ENCODE measurements at places on chromosomes 2 and 18.
A peak's percentile ranks its signal among the peaks of the same experiment; 100 is the strongest.

- no peak overlapping the region for H3K27ac ChIP-seq
- no peaks in the 10 kb centered on the region for H3K4me1 ChIP-seq
- peaks cover 6% of the 10 kb centered on the region for H3K27me3 ChIP-seq
- H3K36me3 ChIP-seq, result no peaks in the 10 kb centered on the region
Measured at GRCh38 chr18:25895518-25895917, 194.9 kb downstream of the SS18 start.

- peak; percentile 43 for DNase-seq
- peaks cover 6% of the 10 kb centered on the region for H3K36me3 ChIP-seq
- no peak overlapping the region for H3K27ac ChIP-seq
- H3K27me3 ChIP-seq, result no peaks in the 10 kb centered on the region
Measured at GRCh38 chr2:32591669-32592463, 36.0 kb upstream of the TTC27 start.

DNA sequence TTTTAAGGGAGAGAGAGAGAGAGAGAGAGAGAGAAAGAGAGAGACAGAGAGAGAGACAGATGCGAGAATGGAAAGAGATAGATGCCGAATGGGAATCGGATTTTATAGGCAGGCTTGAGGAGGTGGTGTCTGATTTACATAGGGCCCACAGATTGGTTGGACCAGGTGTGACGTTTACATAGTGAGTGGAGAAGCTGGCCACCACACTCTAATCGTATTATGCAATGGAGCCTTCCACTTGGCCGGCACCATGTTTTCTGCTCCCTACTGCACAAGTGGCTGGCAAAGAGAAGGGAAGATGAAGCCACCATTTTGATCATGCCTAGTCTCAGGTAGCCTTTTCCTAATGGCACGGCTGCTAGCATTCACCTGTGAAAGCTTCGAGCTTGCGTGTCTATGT, 33.9 kb downstream of the CD8B2 start:
- no peak for DNase-seq
- no peak overlapping the region for H3K27ac ChIP-seq
- H3K27me3 ChIP-seq, result no peaks in the 10 kb centered on the region
- H3K36me3 ChIP-seq, result no peaks in the 10 kb centered on the region
- no peak overlapping the region for H3K4me3 ChIP-seq
- no peaks in the 10 kb centered on the region for H3K4me1 ChIP-seq

DNA sequence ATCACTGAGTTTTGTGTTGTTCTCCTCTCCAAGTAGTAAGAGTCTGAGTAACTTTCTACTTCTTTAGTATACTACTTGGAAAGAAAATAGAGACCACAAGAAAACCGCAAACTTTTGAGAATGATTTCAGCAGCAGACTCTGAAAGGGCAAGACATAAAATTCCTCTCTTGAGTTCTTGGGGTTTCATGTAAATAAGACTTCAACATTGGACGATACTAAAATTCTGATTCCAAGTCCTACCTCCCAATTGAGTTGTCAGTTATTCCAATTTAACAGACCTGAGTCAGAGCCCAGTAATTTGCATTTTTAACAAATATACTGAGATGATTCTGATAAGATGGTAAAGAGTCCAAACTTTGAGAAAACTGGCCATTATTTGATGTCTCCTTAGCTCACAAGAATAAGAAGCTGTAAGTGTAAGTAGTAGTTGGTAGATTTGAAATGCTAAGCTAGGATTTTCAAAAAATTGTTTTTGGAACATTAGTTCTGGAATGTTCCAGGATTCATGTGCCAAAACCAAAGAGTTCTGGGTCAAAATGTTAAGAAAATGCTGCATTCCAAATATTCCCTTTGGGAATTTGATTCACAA, 261.6 kb upstream of the SPOPL start:
- H3K4me1 ChIP-seq, result peaks cover 1% of the 10 kb centered on the region
- no peaks in the 10 kb centered on the region for H3K27me3 ChIP-seq
- H3K36me3 ChIP-seq, result no peaks in the 10 kb centered on the region
- no peak overlapping the region for H3K27ac ChIP-seq

DNA sequence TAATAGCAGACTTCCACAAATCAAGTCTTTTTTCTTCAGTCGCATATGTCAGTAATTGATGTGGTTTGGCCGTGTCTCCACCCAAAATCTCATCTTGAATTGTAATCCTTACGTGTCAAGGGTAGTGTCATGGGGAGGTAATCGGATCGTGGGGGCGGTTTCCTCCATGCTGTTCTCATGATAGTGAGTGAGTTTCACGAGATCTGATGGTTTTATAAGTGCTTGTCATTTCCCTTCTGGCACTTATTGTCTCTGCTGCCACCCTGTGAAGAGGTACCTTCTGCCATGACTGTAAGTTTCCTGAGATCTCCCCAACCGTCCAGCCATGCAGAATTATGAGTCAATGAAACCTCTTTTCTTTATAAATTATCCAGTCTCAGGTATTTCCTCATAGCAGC, 478.8 kb downstream of the PTPRM start:
- H3K27ac ChIP-seq, result no peak overlapping the region
- H3K27me3 ChIP-seq, result no peaks in the 10 kb centered on the region
- DNase-seq, result no peak

DNA sequence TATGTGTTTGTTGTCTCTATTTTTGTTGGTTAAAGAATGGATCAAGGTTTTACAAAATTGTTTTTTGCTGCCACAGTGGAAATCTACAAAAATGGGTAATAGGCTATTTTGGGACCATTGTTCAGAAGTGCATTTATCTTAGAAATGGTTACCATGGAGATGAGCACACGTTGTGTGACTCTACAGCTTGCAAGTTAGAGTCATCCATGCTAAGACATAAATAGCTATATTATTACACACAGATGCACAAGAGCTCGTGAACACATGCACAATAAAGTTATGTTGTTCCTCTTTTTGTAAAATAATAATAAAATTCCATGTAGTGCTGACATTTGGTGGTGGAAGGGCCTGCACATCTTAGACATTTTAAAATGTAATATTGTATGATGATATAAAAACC, 15.5 kb upstream of the DUSP19 start:
- no peak overlapping the region for H3K4me3 ChIP-seq
- no peaks in the 10 kb centered on the region for H3K36me3 ChIP-seq
- peak; percentile 85 for DNase-seq
- no peak overlapping the region for H3K27ac ChIP-seq
- no peaks in the 10 kb centered on the region for H3K4me1 ChIP-seq
- H3K27me3 ChIP-seq, result no peaks in the 10 kb centered on the region

DNA sequence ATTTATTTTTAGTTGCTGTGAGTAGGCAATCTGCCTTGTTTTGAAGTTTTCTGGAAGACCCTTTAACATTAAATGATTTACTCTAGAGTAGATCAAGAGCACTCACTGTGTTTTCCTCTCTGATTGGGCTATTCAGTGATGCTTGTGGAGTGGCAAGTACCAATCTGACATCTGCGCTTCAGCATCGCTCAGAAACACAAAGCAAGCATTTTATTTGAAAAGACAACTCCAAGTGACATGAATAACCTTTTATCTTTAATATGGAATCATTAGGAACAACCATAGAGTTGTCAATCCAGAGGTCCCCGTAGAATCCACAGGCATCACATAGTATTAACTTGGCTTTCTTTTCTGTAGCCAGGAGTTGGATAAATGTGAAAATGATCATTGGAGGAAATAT, 114.7 kb downstream of the CPS1 start:
- no peak overlapping the region for H3K4me3 ChIP-seq
- DNase-seq, result no peak
- no peaks in the 10 kb centered on the region for H3K4me1 ChIP-seq
- H3K36me3 ChIP-seq, result no peaks in the 10 kb centered on the region
- H3K27me3 ChIP-seq, result no peaks in the 10 kb centered on the region
- no peak overlapping the region for H3K27ac ChIP-seq

DNA sequence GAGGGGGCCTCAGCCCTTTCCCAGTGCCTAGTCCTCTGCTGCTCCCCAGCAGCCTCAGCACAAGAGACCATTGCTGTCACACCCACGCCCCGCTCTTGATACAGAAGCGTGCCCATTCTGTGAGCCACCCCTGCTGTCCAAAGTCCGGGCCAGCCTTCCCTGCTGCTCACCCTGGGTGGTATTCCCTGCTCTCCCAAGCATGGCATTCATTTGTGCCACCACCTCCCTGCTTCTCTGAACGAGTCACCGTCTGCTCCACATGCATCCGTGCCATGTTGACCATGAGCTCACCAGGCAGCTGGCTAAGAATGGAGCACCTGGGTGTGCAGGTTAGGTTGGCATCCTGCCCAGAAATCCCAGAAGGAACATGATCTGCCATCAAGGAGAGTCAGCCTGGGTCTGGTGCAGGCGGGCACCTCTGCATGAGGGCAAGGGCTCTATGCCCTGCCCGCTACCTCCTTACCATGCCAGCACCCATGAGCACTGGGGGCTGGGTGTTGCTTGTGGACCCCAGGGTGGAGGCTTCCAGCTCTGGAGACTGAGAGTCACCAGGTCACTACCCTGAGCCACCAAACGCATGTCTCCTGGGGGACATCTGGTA, 63.0 kb downstream of the TWIST2 start:
- H3K27me3 ChIP-seq, result no peaks in the 10 kb centered on the region
- H3K36me3 ChIP-seq, result peaks cover 30% of the 10 kb centered on the region
- no peak for DNase-seq
- H3K27ac ChIP-seq, result no peak overlapping the region
- no peak overlapping the region for H3K4me3 ChIP-seq

DNA sequence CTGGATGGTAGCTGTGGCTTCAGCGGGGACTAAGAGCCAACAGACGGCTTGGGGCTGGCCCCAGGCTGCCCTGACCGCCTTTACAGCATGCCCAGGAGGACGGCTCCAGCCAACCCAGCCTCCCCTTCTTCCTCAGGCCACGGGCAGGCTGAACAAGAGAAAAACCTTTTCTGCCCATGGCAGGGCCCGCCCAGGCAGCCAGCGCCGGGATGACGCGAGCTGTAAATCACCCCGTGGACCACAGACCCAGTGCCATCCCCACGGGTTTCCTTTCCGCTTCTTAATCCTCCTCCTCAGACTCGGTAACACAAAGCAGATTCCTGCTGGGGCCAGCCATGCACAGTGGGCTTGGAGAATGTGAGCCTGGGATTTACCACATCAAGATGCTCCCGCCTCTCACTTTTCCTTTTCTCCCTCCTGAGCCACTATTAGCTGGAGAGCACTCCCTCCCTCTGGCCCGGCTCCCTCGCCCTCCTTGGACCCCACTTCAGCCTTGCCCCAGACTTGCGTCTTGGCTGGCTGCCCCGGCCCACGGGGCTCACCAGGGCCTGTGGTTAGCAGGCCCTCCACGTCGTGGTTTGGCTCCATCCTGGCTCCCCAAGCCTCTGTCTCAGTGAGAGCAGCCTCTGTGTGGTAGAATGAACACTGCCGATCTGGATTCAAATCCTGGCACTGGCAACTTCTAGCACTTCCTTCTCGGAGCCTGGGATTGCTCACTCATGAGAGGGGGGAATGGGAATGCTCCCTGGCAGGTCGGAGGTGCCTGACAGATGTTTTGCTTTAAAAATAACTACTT, 31.4 kb downstream of the ATOH8 start:
- no peak overlapping the region for H3K4me3 ChIP-seq
- H3K27me3 ChIP-seq, result no peaks in the 10 kb centered on the region
- H3K4me1 ChIP-seq, result peaks cover 9% of the 10 kb centered on the region
- H3K27ac ChIP-seq, result no peak overlapping the region
- DNase-seq, result peak; percentile 23
- peaks cover 32% of the 10 kb centered on the region for H3K36me3 ChIP-seq

DNA sequence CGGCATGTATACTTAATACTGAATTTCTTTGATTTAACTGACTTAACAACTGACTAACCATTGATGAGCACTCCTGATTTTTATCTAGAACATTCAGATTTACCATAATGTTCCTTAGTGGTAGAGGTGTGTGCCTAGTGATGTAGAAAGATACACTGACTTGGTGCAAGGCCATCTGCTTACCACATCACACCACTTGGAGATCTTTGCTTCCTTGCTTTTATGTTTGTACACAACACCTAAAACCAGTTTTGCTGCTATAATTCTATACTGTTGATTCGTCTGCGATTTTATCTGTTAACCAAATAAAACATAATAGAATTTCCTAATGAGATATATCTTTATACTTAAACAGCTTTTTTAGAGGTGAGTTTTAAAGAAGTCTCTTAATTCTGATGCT, 3.9 kb upstream of the FARP2 start:
- H3K36me3 ChIP-seq, result peaks cover 50% of the 10 kb centered on the region
- H3K4me1 ChIP-seq, result peaks cover 6% of the 10 kb centered on the region
- no peak overlapping the region for H3K27ac ChIP-seq
- no peak for DNase-seq
- no peak overlapping the region for H3K4me3 ChIP-seq
- H3K27me3 ChIP-seq, result no peaks in the 10 kb centered on the region

DNA sequence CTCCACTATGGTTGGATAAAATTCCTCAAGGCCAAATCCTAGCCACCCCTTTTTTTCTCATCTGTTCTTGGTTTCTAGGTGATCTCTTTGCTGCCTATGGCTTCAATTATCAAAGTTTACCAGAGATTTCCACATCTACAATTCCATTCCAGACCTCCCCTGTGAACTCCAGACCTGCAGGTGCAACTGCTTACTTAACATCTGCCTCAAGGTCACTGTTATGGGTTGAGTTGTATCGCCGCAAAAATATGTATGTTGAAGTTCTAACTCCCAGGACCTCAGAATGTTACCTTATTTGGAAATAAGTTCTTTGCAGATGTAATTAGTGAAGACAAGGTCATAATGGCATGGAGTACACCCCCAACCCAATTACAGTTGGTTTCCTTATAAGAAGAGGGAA, 60.4 kb upstream of the SOS1 start:
- H3K4me3 ChIP-seq, result no peak overlapping the region
- no peaks in the 10 kb centered on the region for H3K4me1 ChIP-seq
- peak; percentile 40 for DNase-seq

DNA sequence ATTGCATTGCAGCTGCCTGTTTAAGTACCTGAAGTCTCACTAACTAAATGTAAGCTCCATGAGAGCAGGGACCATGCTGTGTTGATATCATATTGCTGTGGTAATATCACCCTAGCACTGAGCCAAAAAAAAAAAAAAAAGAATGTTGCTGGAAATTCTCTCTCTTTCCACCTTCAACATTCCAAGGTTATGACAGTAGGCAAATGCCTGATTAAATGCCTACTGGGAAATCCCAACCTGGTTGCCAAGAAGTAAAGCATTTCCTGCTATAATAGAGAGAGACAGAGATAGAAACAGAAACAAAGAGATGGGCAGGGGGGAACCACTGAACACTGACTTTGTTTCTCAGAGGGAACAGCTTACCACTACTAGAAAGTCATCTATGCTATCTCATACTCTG, 1604.2 kb downstream of the LRP1B start:
- H3K27ac ChIP-seq, result no peak overlapping the region
- no peaks in the 10 kb centered on the region for H3K4me1 ChIP-seq
- no peak overlapping the region for H3K4me3 ChIP-seq
- H3K36me3 ChIP-seq, result no peaks in the 10 kb centered on the region

GRCh38 chr2:46446871-46447568, 32.3 kb upstream of the TMEM247 start:
- no peaks in the 10 kb centered on the region for H3K27me3 ChIP-seq
- H3K4me1 ChIP-seq, result peaks cover 16% of the 10 kb centered on the region
- H3K27ac ChIP-seq, result peak overlapping the region; percentile 70
- H3K4me3 ChIP-seq, result no peak overlapping the region

- H3K4me3 ChIP-seq, result no peak overlapping the region
- H3K4me1 ChIP-seq, result no peaks in the 10 kb centered on the region
- H3K36me3 ChIP-seq, result no peaks in the 10 kb centered on the region
- peak; percentile 5 for DNase-seq
- no peak overlapping the region for H3K27ac ChIP-seq
Measured at GRCh38 chr2:47653902-47654789, 128.8 kb upstream of the MSH6 start.

Data from IMR-90 (cell line).